ENCODE measurements at places on chromosomes 2 and 18.
A peak's percentile ranks its signal among the peaks of the same experiment; 100 is the strongest.

GRCh38 chr2:238645716-238646115 is 202.2 kb upstream of the TWIST2 start:
- DNase-seq, result no peak

DNA sequence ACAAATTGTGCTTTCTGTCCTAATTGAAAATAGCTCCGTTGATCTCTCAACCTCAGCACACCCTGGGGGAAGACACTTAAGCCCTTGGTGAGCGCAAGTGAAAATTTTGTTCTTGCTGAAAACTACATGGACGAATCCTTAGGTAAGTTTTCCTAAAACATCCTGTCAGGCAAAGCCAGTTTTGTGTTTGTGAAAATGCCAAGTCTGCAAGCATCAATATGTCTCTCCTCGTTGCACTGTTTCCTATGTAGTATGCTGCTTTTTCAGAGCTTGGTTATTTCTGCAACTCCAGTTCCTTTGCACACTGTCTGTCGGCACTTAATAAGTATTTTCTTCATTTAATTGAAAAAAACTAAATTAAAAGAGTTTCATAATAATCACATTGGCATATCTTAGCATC is 146.9 kb upstream of the POU3F3 start:
- DNase-seq, result no peak

- DNase-seq, result peak; percentile 51
Measured at GRCh38 chr2:121529439-121530211, 1.1 kb upstream of the RNU4ATAC start.

- DNase-seq, result no peak
Measured at GRCh38 chr2:120832296-120833070, 96.8 kb downstream of the GLI2 start.

GRCh38 chr18:74219056-74219455 is 70.7 kb downstream of the TIMM21 start:
- no peak for DNase-seq

DNA sequence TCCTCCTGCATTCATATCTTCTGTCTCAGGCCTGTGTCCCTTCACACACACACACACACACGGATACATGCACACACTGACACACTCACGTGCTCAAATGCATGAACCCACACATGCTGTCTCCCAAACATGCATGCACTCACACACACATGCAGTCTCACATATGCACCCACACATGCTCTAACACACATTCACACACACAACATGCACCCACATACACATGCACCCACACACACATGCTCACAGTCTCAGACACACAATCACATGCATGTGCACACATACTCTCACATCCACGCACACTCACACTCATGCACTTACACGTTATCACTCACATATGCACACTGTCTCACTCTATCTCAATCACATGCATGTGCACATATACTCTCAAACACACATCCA is 1.9 kb upstream of the CD226 start:
- no peak for DNase-seq

- DNase-seq, result no peak
Measured at GRCh38 chr2:119586085-119586484, 41.8 kb downstream of the CFAP221 start.

GRCh38 chr2:120851116-120851773 is 115.6 kb downstream of the GLI2 start:
- DNase-seq, result no peak

GRCh38 chr2:26193578-26194231 is 20.8 kb downstream of the GAREM2 start:
- DNase-seq, result peak; percentile 37

- no peak for DNase-seq
Measured at GRCh38 chr18:4524096-4524495, 69.0 kb upstream of the DLGAP1 start.

DNA sequence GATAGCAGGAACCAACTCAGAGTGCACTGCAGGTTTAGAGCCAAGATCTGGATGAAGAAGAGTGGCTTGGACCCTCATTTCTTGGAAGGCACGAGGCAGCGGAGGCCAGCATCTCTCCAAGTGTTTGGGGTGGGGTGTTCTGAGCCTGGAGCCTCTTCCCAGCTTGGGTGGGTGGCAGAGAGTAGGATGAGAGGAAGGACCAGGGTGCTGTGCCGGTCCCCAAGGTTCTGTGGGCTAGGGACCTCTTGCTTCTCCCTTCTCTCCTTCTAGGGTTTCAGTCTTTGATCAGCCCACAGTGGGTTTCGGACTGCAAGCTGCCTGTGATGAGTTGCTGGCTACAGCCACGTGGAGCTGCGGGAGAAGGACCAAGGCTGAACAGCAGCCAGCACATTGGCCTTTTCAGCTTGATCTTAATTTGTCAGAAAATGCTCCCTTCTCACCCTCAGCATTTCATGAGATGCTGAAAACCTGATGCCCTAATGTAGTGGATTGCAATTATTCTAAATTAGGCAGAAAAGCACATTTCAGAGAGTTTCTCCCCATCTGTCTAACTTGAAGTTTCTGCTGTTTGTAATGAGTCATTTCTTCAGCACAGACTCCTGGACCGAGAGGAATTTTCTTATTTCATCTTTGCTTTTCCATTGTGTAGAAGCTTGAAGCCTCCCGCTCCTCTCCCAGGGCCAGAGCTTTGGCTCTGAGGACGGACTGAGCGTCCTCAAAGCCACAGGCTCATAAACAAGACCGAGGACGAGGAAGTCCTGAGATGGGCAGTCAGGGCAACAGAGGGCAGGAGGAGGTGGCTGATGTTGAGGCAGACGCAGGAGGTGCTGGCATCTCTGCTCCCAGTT is 99.1 kb upstream of the HDAC4 start:
- DNase-seq, result peak; percentile 25

DNA sequence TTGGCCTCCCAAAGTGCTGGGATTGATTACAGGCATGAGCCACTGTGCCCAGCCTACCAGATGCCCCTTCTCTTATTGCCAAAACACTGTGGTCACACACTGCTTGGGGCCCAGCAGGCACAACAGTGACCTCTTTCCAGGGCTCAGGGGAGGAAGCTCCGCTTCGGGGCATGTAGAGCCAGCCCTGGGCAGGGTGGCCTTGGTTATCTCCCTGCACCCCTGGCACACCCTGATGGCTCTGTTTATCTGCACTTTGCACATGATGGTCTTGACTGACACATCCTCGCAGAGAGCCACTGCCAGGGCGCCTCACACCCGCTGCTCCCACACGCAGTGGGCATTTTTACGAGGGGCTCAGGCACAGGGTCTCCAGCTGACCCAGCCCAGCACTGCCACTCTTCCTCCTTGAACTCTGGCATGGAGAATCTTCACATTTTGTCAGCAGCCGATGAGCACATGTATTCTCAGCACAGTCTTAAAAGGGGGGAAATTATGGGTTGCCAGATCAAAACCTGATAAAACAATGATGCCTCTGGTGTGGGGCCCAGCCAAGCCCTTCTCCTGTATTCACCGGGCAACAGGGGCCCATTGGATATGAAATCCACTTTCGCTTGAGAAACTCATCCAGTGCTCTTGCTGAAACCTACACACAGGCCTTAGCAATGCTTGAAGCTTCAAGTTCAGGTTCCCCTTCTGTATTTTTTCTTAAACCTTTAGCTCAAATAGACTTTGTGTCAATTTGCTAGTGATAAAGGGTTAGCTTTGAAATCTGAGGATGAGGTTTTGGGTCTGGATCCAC is 5.9 kb downstream of the GYPC start:
- DNase-seq, result no peak

DNA sequence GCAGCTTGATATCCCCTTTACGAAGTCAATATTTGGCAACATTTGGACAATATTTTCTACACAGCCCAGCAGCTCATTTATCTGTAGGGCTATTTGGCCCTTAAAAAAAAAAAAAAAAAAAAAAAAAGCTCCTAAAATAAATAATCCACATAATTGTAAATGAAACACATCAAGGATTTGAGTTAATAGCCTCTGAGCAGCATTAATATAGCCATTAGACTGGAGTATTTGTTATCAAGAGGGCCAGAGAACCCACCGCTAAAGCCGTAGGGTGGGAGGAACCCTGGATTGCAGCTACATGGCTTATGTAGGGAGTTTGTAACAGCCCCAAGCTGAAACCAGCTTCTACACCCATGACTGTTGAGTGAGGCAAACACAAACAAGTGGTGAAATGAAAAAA is 84.5 kb downstream of the RNF152 start:
- no peak for DNase-seq

- DNase-seq, result no peak
Measured at GRCh38 chr2:98467082-98467536, 22.5 kb downstream of the INPP4A start.

DNA sequence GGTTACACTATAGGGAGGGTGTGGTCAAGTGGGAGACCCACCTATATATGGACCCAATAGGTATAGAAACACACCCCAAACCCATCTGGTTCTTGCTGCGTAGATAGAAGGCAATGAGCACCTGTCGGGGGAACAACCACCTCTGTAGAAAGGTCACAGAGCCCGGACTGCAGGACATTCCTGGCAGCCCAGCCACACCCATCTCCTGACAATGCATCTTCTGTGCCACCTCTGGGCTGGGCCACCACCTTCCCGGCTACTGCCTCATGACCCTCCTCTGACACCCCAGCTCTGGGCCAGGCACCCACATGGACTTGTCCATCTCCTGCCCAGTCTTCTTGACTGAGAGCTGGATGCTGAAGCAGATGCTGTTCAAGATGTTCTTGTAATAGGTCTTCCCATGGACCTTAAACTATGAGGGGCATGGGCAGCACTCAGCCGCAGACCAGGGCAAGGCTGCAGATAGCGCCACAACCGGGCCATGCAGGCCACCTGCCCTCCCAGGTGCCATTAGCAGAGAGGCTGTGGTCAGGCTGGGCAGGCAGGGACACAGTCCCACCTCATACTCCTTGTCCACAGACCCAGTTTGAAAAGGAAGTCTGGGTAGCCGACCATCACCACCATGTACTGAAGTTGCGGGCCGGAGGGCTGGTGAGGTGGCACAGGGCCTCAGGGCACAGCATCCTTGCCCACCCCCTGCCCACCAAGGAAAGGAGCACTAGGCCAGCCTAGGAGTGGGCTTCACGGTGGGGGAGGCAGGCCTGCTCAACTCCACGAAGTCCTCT is 9.3 kb downstream of the ALPG start:
- no peak for DNase-seq

DNA sequence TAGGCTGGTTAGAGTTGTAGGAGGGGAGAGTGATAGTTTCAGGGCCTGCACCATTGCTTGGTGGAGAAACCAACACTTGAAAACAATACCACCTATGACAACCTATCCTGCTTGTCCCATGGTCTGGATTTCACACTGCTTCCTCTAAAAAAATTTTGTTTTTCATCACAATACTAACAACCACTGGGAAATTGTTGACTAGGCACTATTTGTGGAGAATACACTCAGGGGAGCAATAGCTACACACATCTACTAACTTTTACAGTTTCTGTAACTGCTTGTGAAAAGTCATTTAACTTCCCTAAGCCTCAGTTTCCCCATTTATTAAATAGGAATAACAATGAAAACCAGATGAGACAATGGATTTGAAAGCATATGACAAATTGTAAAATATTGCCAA is 4.1 kb upstream of the CRYGB start:
- no peak for DNase-seq

DNA sequence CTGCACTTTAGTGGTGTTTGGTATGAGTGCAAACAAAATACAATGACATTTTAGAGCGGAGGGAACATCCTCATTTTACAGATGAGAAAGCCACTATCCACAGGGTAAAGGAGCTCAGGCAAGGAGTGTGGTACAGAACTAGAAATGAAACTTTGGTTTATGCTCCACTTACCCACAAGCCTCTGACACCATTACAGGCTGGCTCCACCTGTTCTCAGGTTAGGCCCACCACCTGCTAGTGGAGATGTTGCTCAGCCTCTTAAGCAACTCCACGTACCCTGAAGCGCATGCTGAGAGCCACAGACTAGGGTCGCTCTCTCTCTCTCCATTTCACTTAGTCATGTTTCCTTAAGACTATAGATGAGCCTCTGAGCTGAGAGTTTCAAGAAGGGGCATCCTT is 130.0 kb downstream of the MBD2 start:
- DNase-seq, result no peak

DNA sequence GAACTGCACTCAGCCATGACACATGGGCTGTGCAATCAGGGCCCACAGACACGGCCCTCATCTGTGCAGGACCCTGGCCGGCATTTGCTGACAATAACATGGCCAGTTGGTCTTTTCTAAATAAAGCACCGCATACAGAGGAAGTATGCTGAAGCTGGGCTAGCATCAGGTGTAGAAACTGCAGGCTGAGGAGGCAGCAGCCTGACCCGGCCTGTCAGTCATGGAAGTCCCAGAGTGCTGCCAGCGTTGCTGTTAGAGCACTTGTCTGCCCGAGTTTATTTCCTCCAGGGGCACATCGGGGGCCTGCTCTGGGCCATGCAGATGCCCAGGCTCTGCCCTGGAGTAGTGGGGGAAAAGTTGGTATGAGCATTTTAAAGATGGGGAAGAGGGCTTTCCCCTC is 4.1 kb upstream of the PTPN18 start:
- no peak for DNase-seq

GRCh38 chr2:237962432-237963084 is 4.3 kb upstream of the UBE2F start:
- DNase-seq, result no peak

DNA sequence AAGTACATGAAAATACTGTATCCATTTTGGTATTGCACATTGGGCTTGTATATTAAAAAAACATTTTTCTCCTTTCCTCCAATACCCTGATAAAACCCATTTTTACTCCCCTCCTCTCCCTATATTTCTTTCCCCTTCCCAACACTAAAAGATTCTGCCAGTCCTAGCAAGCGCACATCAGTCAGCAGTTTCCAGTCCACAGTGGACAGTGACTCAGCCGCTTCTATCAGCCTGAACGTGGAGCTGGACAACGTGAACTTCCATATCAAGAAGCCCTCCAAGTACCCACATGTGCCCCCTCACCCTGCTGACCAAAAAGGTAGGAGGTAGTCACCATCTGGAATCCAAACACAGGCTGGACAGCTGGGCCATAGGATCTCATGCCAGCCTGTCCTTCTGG is 38.6 kb downstream of the PIKFYVE start:
- no peak for DNase-seq

DNA sequence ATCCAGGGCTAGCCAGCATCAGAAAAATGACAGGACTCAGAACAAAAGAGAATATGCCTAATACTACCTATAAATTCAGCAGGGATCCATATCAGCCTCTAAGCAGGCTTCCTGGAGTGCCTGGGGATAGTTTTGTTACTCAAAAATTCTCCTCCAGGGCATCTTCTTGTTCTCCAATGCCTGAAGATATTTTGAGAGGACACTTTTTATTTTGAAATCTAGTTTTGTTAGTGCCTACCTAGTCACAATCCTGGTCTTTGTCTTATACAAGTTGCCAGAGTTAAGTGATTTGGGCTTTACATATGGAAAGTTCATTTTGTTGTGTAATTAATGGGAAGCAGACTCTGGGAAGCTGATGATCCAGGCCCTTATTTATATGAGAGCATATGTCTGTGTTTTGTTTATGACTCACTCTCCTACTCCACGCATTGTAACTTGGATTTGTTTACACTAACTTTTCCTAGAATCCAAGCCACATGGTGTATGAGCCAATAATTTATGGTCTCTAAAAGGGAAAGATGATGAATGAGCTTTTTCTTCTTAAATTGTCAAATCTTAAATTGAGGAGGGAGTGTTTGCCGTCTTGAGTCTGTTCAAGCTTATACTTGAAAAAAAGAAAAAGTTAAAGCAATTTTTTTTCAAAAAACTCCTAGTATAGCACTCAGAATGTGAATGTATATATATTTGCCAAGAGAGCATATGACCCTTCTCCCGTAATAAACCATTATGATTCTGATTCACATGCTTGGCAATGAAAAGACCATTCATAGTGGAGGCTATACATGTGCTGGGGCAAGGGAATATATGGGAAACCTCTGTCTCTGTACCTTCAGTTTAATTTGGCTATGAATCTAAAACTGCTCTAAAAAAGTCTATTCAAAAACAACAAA is 370.3 kb downstream of the SETBP1 start:
- DNase-seq, result peak; percentile 70

GRCh38 chr2:123502931-123503330 is 522.2 kb upstream of the CNTNAP5 start:
- DNase-seq, result no peak

Measured in AG08396 (cell line).